Breast epithelium (tissue), 4 donors: ENCODE measurements at places on chromosomes 12 and 14. TPM values are rescaled to one million over a fixed set of nuclear protein-coding genes. Genes with fewer than 3 reads are reported as not detected.

Gene C3AR1
- total RNA-seq = 17.7 TPM

Gene USP44
- 3.7 TPM for total RNA-seq

Gene ART4
- total RNA-seq = 1.6 TPM

DNA sequence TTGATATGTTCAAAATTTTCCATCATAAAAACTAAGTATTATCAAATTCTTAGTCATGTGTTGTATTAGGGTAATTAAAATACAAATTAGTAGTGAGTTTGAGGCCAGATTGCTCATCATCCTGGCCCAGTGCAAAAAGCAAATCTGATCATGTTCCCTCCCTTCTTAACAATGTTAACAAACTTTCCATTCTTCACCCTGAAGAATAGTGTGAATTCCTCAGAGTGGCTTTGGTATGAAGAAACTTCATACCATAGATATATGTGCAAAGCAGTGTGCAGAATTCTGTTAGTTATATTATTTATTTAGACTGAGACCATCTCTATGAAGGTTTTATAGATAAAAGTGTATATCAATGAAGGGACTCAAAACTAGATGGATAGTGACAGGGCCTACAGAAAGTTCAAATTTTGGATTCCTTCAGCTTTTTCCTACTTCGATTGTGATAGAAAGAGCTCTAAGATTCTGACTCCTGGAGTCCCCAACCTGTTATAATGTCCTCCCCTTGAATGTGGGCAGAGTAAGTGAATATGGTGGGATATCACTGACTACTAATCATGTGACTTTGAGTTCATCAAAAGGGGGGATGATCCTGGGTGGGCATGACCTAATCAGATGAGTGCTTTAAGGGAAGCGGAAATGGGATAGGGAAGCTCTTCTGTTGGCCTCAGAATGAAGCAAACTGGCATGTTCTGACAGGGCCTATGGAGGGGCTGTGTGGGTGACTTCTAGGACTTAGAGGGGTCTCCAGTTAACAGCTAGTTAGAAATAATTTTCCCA is 271.4 kb downstream of the BTG1 start:
- no peak overlapping the region for H3K27ac ChIP-seq
- H3K4me1 ChIP-seq = no peaks in the 10 kb centered on the region
- no peak for DNase-seq
- H3K27me3 ChIP-seq = no peaks in the 10 kb centered on the region
- no peak overlapping the region for H3K4me3 ChIP-seq

DNA sequence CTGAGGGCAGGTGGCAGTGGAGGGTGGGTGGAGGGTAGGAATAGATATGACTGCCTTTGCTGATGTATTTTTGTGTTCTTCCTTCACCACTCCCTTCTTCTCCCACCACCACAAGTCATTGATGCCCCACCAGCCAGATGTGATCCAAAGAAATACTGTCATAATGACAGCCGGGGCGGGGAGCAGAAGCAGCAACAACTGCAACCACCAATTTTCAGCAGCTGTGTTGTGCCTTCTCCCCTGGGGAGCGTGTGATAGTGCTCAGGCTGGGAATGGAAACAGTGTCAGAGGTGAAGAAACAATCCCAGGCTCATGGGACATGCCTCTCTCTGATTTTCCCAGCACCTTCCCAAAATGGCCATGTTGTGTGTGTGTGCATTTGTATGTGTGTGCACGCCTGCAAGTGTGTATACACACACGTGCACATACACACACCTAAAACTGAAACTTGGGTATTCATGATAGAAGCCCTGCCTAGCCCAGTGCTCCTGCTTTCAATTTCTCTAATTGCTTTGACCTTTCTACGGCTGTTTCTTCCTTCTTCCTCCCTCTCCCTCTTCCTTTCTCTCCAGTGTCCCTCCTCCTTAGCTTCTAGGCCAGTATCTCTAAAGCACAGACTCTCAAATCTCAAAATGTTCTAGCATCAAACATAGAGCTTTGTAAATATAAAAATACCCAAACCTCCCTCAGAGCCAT is 299.2 kb upstream of the FKBP4 start:
- no peaks in the 10 kb centered on the region for H3K27me3 ChIP-seq
- no peak overlapping the region for H3K4me3 ChIP-seq
- H3K4me1 ChIP-seq = no peaks in the 10 kb centered on the region
- H3K36me3 ChIP-seq = no peaks in the 10 kb centered on the region

DNA sequence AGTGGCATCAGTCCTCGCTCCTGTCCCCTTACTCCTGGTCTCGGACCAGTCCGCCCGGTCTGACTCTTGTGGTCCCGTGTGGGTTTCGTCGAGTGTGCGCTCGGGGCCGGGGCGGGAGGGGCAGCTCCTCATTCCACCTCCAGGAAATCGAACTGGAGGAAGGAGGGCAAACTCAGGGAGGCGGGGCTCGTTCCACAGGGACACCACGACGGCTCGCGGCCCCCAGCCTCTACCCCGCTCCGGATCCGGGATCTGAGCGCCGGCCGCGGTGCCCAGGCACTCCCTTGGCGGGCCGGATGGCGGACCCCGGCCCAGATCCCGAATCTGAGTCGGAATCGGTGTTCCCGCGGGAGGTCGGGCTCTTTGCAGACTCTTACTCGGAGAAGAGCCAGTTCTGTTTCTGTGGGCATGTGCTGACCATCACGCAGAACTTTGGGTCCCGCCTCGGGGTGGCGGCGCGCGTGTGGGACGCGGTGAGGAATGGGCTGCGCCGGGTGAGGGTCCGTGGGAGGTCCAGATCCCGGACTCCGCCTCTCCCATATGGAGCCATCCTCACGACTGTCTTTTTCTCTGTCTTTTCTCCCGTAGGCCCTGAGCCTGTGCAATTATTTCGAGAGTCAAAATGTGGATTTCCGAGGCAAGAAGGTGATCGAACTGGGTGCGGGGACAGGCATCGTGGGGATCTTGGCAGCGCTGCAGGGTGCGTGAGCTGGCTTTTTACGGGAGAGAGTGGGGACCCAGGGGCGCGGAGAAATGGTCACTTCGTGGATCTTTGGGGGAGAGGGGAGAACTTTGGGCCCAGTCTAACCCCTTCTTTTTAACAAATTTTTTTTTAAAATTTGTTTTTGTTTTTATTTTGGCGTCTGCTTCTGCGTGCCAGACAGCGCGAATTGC is at the start of gene EEF1AKMT3:
Gene EEF1AKMT3 (plus strand): TSS at position 186 of the 894 bp plus-strand sequence. CDS start 111 bp downstream, at position 297.
- H3K27ac ChIP-seq = peak within 1 kb of the TSS; percentile 94
- H3K36me3 ChIP-seq = no peaks in the 10 kb centered on the region
- H3K27me3 ChIP-seq = no peaks in the 10 kb centered on the region
- no peaks in the 10 kb centered on the region for H3K4me1 ChIP-seq

- no peaks in the 10 kb centered on the region for H3K36me3 ChIP-seq
- no peaks in the 10 kb centered on the region for H3K4me1 ChIP-seq
- H3K27ac ChIP-seq = no peak overlapping the region
- no peak overlapping the region for H3K4me3 ChIP-seq
- no peaks in the 10 kb centered on the region for H3K27me3 ChIP-seq
- DNase-seq = no peak
Observed at GRCh38 chr14:61485661-61486060, 164.3 kb downstream of the PRKCH start.

DNA sequence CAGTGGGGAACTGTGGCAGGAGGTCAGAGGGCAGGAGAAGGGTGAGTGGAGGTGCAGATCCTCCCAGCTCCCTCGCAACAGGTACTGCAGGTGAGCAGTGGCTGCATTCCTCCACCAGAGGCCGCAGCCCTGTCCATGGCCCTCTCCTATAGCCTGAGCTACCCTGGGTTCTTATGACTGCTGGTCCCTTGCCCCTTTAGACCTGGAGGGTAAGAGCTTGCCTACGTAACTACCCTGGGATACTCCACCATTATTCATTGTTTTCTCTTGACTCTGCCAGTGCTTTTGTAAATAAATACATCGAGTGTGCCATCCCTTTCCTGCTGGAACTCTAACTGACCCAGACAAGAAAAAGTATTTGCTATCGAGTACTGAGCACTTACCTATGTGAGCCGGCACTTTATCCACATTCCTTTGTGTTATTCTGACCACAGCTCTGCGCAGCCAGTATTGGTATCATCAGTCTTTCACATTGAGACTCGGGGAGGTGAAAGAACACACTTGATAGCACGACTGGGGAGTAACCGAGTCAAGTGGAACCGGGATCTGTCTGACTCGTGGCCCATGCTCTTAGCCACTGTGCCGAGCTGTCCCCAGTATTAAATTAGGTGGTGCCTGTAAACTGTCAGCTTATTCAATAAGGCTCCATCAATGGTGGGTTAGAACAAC is 38.5 kb downstream of the LTBP2 start:
- H3K27me3 ChIP-seq = no peaks in the 10 kb centered on the region
- no peaks in the 10 kb centered on the region for H3K36me3 ChIP-seq
- peak overlapping the region; percentile 59 for H3K4me3 ChIP-seq
- no peak for DNase-seq
- H3K27ac ChIP-seq = peak overlapping the region; percentile 98
